Kidney (tissue), 22 donors: ENCODE measurements at places on chromosomes 6 and 20. TPM values are rescaled to one million over a fixed set of nuclear protein-coding genes. Genes with fewer than 3 reads are reported as not detected.

The TMC2 gene
- not detected for total RNA-seq

DNA sequence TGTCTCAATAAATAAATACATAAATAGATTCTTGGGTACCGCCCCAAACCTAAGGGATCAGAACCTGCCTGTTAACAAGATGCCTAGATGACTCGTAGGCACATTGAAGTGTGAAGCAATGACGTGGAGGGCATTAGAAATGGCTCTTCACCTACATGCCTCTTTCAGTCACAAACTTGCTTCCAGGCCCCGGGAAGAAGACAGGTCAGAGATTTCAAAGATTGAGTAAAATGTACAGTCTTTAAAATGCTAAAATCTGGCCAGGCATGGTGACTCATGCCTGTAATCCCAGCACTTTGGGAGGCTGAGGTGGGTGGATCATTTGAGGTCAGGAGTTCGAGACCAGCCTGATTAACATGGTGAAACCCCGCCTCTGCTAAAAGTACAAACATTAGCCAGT is 480.8 kb upstream of the JARID2 start:
- DNase-seq = no peak

The PCSK2 gene
- 0.22 TPM for total RNA-seq

GRCh38 chr6:100393493-100393892 is 71.2 kb downstream of the SIM1 start:
- DNase-seq = no peak

- no peak for DNase-seq
Measured at GRCh38 chr6:30861257-30862048, 22.9 kb upstream of the DDR1 start.

GRCh38 chr6:160260803-160261450 is 2.3 kb upstream of the SLC22A2 start:
- DNase-seq = no peak
